ENCODE measurements at places on chromosomes 7 and 10.

DNA sequence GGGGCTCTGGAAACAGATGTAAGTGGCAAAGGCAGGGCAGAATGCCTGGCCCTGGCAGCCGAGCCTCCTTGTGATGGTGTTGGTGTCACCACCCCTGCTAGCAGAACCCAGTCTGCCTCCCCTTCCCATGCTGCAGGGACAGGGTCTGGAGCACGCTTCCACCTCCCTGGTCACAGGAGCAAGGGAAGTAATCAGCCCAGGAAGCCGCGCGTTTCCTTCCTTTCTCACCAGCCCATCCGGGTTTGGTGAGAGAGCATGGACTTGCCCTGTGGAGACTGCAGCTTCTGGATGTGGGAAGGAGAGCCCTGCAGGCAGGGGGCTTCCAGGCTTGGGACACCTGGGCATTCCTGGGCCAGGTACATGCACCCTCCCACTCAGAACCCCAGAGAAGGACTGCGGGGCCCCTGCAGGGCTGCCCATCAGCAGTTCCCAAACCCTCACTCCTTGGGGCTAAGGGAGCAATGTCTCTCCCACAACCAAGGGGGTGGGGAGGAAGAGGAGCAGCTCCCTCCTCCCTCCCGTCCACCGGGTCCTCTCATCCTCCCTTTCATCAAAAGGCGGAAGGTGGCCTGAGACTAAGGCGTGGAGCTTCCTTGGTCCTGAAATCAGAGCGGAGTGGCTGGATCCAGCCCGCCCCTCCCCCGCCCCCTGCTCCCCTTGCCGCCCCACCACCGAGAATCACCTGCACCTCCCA lies 1.8 kb downstream of the MMRN2 start:
- no peak for DNase-seq

DNA sequence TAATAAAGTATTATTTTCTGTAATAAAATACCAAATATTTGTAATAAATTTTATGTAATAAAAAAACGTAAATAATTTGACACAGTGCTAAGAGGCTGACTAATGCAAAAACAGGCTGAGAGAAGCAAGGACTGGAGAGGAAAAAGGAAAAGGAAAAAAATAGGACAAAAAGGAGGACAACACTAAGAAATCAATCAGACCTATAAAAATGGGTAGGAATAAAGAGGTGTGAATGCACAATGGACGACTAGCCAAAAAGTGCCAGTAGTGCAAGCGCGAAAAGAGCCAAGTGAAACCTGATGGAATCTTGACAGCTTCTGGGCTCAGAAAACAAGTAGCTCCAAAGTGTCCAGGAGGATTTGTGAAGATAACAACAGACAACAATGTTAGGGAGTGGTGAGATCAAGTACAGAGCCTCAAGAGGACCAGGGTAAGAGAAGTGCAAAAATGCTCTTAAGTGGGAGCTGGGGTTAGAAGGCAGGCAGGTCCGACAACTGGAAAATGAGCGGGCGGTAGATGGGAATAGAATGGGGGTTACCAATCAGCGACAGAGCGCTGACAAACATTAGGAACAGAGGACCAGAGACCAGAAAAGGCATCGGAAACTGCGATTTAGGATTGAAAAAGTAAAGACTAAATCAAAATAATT lies 1.2 kb downstream of the BRAF start:
- no peak for DNase-seq

DNA sequence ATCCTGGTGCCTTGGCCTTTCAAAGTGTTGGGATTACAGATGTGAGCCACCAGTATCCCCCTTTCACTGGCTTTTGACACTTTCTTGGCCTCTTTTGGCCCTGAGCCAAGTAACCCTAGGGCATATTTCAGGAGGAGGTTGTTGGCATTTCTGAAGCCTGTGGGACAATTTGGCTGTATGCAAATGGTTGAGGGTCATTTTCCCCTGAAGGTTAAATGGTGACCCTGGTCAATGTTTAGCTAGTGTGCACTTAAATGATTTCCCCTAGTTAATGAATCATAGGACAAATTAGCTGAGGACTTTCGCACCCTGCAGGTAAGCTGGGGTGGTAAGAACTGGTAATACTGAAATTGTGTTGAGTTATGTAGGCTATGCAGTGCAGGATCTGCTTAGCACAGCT lies 660.5 kb downstream of the LRMDA start:
- no peak for DNase-seq

DNA sequence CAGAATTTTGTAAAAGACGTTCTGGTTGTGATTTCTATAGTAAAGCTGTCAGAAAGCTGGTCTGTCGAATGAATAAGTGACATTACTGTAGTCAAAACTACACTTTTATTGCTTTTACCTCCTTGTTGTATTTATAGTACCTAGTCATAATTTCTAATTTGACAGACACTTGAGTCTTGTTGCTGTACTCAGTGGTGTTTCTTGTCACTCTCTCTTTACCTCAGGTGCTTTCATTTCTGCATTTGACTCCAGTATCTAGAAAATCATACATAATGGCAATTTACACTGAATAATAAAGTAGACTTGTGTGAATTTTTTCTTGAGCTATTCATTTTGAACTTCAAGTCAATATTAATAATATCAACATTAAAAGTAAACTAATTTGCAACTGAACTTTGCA lies 257.6 kb upstream of the TEX47 start:
- no peak for DNase-seq

DNA sequence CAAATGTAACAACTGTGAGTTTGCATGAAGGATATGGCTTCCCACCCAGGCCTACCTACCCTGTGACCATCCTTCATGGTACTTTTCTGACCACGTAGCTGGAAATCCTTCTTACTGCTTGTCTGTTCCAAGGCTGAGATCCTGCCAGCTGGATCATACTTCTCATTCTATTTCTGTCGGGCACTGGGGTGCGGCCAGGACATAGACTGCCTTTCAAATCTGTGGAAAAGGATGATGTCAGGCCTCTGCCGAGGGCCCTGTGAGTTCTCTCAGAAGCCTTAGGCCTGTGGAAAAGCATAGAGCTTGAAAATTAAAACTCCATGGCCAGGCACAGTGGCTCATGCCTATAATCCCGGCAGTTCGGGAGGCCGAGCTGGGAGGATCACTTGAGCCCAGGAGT lies 10.0 kb downstream of the VWC2 start:
- no peak for DNase-seq

- no peak for DNase-seq
These were observed 228.0 kb downstream of the CACNB2 start for GRCh38 chr10:18368273-18368672.

- no peak for DNase-seq
These were observed 16.1 kb upstream of the RAB11FIP2 start for GRCh38 chr10:118062798-118063238.

DNA sequence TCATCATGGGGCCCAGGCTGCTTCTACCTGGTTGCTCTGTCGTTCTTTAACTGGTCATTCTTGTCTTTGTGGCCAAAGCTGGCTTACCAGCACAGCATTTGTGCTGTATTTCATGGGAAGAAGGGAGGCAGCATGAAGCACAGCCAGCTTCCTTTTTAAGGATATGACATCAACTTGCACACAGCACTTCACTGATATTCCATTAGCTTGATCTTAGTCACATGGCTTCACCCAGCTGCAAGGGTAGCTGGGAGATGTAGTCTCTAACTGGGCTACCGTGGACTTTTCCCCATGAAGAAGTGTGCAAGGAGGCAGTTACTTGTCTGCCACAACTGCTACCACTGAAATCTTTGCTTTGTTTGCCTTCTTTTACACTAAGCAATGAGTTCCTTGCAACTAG lies 525.2 kb downstream of the LRMDA start:
- DNase-seq: no peak

GRCh38 chr7:141271451-141271850 lies 197.6 kb downstream of the TMEM178B start:
- DNase-seq: no peak

DNA sequence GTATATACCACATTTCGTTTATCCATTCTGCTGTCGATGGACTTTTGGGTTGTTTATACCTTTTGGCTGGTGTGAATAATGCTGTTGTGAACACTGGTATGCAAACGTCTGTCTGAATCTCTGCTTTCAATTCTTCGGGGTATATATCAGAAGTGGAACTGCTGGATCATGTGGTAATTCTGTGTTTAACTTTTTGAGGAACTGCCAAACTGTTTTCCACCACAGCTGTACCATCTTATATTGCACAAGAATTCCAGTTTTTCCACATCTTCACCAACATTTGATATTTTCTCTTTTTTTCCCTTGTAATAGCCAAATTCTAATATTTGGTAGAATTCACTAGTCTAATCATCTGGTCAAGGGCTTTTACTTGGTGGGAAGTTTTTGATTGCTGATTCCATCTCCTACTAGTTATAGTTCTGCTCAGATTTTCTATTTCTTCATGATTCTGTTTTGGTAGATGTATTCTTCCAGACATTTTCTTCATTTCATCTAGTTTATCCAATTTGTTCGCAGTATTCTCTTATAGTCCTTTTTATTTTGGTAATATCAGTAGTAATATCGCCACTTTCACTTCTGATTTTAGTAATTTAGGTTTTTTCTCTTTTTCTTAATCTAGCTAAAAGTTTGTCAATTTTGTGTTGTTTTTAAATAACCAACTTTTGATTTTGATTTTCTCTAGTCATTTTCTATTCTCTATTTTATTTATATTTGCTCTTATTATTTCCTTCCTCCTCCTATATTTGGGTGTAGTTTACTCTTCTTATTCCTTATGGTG lies 271.2 kb downstream of the ZEB1 start:
- DNase-seq: no peak

DNA sequence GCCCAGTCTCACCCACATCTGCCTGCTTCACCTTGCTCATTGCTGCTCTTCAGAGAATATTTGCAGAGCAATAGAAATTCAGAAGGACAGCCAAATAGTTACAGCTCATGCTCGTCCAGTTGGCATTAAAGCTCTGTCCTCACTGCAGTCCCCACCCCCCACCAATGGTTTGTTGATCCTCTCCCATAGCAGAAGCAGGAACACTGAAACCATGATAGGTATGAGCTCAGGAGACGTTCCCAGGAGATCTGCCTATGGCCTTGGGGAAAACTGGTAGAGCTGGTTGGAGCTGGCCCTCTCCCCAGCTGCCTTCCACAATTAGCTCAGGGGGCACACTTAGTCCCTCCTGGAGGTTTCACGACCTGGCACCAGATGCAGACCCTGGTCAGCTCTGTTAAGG lies 68.6 kb upstream of the KMT2C start:
- no peak for DNase-seq

- no peak for DNase-seq
These were observed 67.8 kb upstream of the PCBD1 start for GRCh38 chr10:70956029-70956759.

GRCh38 chr10:120372917-120373316 lies 84.1 kb upstream of the PLPP4 start:
- no peak for DNase-seq

Data from activated CD4-positive, CD25-positive, alpha-beta regulatory T cell (primary cell).